ENCODE measurements at places on chromosomes 3 and 15.

- no peak for DNase-seq
Measured at GRCh38 chr3:58015520-58015915, 7.3 kb downstream of the FLNB start.

DNA sequence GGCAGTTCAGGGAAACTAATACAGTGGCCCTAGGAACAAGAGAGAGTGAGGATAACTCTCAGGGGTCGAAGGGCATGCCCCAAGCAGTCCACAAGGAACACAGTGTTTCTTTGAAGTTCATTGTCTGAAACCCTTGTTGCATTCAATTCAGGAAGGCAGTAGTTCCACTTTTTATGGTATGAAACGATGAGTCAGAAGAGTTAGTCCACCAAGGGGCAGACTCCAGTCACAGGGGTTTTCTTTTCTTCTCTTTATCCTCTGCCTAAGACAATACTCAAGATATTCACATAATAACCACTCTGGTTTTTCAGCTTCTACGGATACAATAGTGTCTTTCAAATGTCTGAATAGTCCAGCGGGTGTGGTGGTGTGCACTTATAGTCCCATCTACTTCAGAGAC, 23.7 kb upstream of the TICRR start:
- DNase-seq: no peak

DNA sequence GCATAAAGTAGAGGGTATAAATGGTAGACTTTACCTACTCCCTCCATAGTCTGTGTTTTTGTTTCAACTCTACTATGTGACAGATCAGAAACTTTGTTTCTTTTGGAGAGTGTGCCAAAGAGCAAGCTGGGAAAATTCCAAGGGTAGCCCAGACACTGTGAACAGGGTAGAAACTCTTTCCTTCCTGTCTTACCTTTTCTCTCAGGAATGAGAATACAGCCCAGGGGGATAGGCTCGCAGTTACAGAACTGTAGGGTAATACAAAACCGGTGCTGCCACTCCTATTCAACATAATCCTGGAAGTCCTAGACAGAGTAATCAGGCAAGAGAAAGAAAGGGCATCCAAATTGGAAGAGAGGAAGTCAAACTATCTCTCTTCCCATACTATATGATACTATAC, 256.3 kb downstream of the CPNE4 start:
- DNase-seq: no peak

- DNase-seq: no peak
Measured at GRCh38 chr3:128098234-128098633, 25.4 kb downstream of the RUVBL1 start.

DNA sequence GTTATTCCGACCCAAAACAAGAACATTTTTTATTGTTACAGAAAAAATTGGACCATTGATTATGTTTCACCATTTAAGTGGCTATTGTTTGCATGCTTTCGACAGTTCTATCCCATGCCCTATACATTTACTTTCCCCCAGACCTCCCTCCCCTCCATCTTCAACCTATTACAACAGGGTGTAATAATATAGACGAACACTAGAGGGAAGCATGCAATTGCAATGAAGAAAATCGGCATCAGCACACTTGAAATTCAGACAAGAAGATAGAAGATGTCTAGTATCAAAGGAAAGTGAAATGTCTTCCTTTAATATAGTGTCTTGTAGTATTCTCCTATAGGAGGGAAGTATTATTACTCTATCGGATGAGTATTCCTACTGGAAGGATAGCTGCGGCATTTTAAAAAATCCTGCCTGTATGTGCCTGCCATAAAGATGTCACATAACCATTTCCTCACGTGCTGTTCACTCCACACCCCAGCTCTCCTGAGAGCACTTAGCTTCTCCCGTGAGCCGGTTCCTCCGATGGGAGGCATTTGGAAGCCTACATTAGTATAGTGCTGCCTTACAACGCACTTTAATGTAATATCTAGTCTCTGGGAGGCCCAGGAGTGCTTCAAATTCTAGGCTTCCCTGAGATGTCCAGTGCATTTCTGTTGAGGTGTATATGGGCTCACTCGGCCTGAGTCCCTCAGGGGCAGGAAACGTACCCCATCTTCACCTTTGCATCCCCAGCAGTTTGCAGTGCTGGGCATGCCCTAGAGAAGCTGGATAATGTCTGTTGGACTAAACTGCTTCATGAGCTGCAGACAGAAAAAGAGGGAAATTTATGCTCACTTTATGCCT, 17.8 kb upstream of the ERICH6 start:
- DNase-seq: no peak
